T-cell (primary cell): ENCODE measurements at places on chromosomes 6 and 20. TPM values are rescaled to one million over a fixed set of nuclear protein-coding genes. Genes with fewer than 3 reads are reported as not detected.

DNA sequence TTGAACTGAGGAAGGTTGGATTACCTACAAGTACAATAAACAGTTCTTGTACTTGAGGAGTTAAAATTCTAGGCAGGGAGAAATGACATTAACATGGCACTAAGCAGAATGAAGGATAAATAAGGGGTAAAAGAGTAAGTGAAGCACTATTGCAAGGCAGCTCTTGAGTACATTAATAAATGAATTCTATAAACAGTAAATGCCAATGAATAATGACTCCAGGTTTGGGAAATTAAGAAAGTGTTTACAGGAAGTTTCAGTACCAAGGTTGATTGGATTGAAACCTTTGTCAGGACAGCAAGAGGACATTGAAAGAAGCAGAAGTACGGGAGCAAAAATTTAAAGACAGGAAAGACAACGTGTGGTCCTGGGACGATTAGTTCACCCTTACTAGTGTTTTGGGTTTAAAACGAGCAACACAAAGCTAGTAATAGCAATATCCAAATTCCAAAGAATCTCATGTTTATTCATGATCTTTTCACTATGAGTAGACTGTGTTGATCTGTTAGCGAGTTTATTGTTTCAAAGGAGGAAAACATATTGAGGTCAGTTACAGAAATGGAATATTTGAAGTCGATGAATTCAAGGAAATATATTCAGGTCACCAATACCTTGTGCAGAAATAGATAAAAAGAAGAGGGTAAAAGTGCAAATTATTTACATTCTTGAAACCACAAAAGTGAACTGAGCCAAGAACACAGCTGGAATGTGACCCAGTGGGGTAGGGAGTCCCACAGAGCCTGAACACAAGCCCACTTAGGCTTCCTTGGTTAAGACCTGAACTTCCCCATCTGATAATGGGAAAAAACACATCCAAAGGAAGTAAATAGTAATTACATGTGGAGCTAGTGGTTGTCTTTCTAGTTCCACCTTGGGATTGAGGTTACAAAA is 80.8 kb downstream of the MKKS start:
- no peaks in the 10 kb centered on the region for H3K36me3 ChIP-seq
- peaks cover 15% of the 10 kb centered on the region for H3K4me1 ChIP-seq
- no peak overlapping the region for H3K27ac ChIP-seq
- H3K4me3 ChIP-seq: no peak overlapping the region

GRCh38 chr6:71229477-71229876 is 59.1 kb upstream of the OGFRL1 start:
- no peaks in the 10 kb centered on the region for H3K36me3 ChIP-seq
- no peak for DNase-seq
- no peak overlapping the region for H3K4me3 ChIP-seq
- H3K4me1 ChIP-seq: peaks cover 22% of the 10 kb centered on the region
- peak overlapping the region; percentile 60 for H3K27ac ChIP-seq
- H3K27me3 ChIP-seq: no peaks in the 10 kb centered on the region

GRCh38 chr20:7151676-7152470 is 384.4 kb downstream of the BMP2 start:
- DNase-seq: no peak
- H3K36me3 ChIP-seq: no peaks in the 10 kb centered on the region
- H3K4me1 ChIP-seq: no peaks in the 10 kb centered on the region
- H3K27ac ChIP-seq: no peak overlapping the region
- H3K27me3 ChIP-seq: no peaks in the 10 kb centered on the region

GRCh38 chr6:75116946-75117345 is 88.9 kb downstream of the COL12A1 start:
- H3K36me3 ChIP-seq: no peaks in the 10 kb centered on the region
- H3K27ac ChIP-seq: no peak overlapping the region

- H3K27ac ChIP-seq: no peak overlapping the region
- DNase-seq: no peak
- H3K36me3 ChIP-seq: no peaks in the 10 kb centered on the region
- H3K27me3 ChIP-seq: no peaks in the 10 kb centered on the region
Measured at GRCh38 chr20:33097001-33097400, 17.6 kb downstream of the BPIFB4 start.

DNA sequence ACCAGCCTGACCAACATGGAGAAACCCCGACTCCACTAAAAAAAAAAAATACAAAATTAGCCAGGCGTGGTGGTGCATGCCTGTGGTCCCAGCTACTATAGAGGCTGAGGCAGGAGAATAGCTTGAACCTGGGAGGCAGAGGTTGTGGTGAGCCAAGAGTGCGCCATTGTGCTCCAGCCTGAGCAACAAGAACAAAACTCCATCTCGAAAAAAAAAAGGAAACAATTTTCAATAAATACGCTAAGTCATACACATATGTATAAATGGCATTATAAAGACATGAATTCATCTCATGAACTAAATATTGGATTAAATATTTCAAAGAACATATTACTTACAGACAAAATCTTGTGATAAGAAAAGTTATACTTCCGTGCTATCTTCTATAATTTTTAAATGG is 2.9 kb downstream of the ARHGAP18 start:
- H3K27ac ChIP-seq: no peak overlapping the region
- H3K4me3 ChIP-seq: no peak overlapping the region
- no peaks in the 10 kb centered on the region for H3K4me1 ChIP-seq
- H3K27me3 ChIP-seq: no peaks in the 10 kb centered on the region

DNA sequence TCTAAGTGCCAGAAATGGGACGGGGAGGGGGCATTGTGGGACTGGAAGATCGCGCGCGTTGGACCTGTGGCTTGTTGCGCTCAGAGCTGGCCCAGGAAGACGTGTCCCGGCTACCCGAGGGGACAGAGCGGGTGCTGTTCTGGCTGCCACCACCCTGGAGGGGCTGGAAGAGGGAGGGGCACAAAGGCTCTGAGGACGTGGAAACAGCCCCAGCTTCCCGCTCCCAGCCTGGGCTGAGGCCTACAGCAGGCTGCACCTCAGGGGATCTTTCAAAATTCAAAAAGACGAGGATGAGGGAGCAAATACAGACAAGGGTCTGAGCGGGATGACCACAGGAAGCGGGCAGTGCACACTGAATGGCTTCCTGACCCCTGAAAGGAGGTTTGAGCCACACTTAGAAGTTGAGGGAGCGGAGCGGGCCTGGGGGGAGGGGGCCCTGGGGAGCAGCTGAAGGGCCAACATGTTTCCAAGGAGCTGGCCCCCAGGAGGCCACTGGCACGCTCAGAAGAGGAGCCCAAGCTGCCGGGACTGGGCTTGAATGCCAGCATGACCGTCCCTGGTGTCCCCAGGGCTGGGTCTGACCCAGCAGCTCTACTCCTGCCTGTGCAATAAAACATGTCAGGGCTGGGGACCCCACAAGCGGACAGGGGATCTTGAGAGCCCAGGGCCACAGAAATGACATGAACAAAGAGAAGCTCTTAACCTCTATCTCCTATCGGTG is 1.3 kb downstream of the OXT start:
- H3K36me3 ChIP-seq: no peaks in the 10 kb centered on the region
- H3K27me3 ChIP-seq: peaks cover 18% of the 10 kb centered on the region
- H3K4me1 ChIP-seq: peaks cover 4% of the 10 kb centered on the region

DNA sequence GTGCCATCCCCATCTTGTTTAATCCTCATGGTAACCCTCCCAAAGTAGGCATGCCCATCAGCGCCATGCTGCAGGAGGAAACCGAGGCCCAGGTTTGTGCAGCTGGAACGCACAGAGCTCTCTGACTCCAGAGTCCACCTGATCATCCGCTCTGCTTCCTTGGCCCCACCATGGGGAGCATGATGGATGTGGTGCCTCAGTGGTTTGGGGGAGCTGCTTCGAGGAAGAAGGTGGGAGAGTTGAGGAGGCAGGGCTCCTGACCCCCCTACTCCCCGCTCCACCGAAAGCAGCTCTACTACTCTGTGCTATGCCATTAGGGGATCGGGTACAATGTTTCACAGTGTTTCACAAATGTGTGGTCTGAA is 52.2 kb downstream of the TGM2 start:
- no peaks in the 10 kb centered on the region for H3K27me3 ChIP-seq
- no peaks in the 10 kb centered on the region for H3K36me3 ChIP-seq
- H3K27ac ChIP-seq: no peak overlapping the region
- H3K4me3 ChIP-seq: no peak overlapping the region

DNA sequence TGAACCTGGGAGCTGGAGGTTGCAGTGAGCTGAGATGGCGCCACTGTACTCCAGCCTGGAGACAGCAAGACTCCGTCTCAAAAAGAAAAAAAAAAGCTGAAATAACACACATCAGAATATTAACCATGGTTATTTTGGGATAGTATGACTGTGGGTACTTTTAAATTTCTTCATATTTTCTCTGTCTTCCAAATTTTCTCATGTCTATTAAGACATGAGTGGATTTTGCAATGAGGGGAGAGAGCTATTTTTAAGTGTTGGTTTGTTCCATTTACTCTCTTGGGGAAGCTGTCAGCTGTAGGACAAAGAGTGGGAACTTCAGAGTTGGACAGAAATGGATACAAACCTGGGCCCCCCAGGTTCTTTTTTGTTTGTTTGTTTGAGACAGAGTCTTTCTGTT is 10.3 kb downstream of the ADISSP start:
- H3K27me3 ChIP-seq: no peaks in the 10 kb centered on the region
- H3K4me3 ChIP-seq: no peak overlapping the region
- H3K4me1 ChIP-seq: no peaks in the 10 kb centered on the region
- no peak overlapping the region for H3K27ac ChIP-seq
- DNase-seq: no peak
- H3K36me3 ChIP-seq: peaks cover 14% of the 10 kb centered on the region

DNA sequence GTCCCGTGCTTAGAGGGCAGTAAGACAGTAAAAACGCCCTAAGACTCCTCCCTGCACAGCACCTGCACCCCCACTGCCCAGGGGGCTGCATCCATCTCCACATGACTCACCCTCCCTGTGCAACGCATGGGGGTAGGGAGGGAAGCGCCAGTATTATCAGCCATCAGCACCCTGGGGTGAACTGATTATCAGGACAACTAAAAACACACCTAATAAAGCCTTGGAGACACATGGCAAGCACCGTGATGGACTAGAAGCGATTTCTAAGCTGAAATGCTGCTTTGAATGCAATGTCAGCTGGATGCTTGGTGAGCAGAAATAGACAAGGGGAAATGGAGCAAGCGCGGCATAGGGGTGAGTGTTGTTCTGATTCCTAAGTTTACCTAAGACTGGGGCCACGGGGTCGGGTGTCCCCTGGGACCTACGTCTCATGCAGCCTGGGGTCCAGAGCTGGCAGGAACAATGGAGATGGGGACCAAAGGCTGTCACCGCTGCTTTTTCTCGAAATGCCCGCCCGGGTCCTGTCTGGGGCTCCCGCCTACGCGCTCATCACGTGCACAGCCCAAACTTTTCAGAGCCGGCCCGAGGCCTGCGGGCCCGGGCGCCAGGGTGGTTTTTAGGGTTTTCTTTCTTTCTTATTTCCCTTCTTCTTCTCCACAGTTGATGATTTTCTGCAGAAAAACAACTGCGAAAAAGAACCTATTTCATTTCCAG is 702 bp upstream of the TNFAIP3 start:
- DNase-seq: no peak
- H3K4me1 ChIP-seq: peaks cover 36% of the 10 kb centered on the region
- H3K36me3 ChIP-seq: no peaks in the 10 kb centered on the region
- H3K27ac ChIP-seq: peak overlapping the region; percentile 97

GRCh38 chr6:26202201-26202611 is 115.0 kb downstream of the HFE start:
- H3K4me1 ChIP-seq: peaks cover 39% of the 10 kb centered on the region
- DNase-seq: no peak
- no peaks in the 10 kb centered on the region for H3K36me3 ChIP-seq
- no peak overlapping the region for H3K27ac ChIP-seq
- no peaks in the 10 kb centered on the region for H3K27me3 ChIP-seq

GRCh38 chr20:12315652-12316051 is 398.0 kb downstream of the BTBD3 start:
- no peaks in the 10 kb centered on the region for H3K36me3 ChIP-seq
- no peaks in the 10 kb centered on the region for H3K27me3 ChIP-seq
- no peak for DNase-seq

- DNase-seq: no peak
- no peaks in the 10 kb centered on the region for H3K4me1 ChIP-seq
- H3K27me3 ChIP-seq: no peaks in the 10 kb centered on the region
Measured at GRCh38 chr6:43945768-43946080, 175.7 kb downstream of the VEGFA start.

DNA sequence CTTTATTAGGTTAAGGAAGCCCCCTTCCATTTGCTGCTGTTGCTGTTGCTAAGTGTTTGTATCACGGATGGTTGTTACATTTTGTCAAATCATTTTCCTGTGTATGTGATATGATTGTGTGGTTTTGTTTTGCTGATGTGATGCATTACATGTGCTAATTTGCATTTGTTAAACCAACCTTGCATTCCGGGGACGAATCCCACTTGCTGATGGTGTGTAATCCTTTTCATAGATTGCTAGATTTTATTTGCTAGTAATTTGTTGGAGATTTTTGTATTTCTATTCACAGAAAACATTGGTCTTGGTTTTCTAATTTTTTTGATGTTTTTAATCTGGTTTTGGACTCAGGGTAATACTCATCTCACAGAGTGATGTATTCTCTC is 167.8 kb downstream of the WDR27 start:
- H3K4me1 ChIP-seq: no peaks in the 10 kb centered on the region
- no peaks in the 10 kb centered on the region for H3K36me3 ChIP-seq
- no peak overlapping the region for H3K4me3 ChIP-seq

DNA sequence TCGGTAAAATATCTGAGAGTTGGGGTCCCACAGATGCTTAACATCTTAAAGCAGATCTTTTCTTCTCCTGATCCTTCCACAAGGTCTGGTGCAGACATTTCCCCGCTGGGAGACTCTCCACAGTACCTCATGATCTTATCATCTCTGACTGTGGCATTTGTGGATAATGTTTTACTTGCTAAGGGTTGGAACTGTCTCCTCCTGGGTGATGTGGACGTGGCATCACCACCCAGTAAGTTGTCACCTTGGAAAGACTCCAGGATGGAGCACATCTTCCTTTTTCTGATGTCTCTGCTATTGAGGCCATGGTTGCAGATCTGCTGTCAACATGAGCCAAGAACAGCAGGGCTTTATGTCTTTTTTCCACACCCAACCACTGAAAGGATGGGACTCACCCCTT is 42.0 kb upstream of the FANCE start:
- H3K4me1 ChIP-seq: peaks cover 7% of the 10 kb centered on the region
- no peak overlapping the region for H3K27ac ChIP-seq
- no peaks in the 10 kb centered on the region for H3K27me3 ChIP-seq
- H3K36me3 ChIP-seq: peaks cover 28% of the 10 kb centered on the region
- H3K4me3 ChIP-seq: no peak overlapping the region
- no peak for DNase-seq

DNA sequence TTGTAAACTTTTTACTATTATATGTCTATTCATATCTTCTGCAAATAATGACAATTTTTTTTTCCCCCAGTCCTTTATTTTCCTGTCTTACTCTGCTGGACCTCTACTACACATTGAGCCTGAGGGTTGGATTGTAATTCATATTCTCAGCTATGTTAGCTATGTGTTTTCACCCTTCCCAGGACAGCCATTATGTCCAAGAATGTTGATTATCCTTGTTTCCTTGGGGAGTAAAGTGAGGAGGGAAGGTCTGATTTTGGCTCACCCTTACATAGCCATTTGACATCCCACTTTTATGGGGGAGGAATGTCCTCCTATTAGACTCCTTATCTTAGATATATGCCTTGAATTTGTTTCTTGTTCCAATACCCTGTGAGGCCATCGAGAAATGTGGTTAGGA is 17.6 kb upstream of the TBC1D32 start:
- DNase-seq: no peak
- H3K27me3 ChIP-seq: no peaks in the 10 kb centered on the region
- H3K36me3 ChIP-seq: no peaks in the 10 kb centered on the region
- no peak overlapping the region for H3K4me3 ChIP-seq

CLVS2 gene
- total RNA-seq: not detected

PPP1R14C gene
- total RNA-seq: not detected

LPA gene
- total RNA-seq: not detected
